ELF-1 (cell line): ENCODE measurements at places on chromosomes 7 and 10.

DNA sequence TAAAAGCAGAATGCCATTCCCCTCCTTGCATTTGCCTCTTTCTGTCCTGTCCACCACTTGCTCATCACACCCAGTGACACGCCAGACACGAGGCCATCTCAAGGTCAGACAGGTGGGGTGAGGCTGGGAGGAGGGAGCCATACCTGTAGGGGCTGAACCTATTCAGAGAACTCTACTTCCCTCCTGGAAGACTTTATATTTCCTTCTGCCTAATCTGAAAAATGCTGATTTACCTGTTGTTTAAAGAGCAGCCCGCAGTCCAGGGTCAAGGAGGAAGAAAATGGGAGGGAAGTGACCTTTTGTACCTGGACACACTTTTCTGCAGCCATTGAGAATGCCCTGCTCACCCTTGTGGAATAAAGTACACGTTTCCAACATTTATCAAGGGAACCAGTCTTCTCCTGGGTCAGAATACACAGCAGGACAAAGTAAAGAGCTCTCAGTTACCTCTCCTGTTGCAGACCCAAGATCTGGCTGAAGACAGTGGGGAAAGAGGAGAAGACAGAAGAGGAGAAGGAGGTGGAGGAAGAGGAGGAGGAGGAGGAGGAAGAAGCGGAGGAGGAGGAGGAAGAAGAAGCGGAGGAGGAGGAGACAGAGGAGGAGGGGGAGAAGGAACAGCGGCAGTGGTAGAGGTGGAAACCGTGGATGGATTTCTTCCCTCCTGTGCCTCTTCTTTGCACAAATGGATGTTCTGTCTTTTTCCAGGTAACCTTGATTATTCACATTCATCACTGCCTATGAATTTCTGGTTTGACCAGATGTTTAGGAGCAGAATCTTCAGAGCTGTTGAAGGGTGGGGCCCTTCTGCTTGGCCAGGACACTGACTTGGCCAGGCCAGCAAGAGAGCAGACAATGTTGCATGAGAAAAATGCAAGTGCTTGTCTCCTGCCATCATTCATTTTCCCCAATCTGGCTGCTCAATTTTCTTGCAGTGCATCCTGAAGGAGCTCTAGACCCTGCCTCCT is 1.2 kb upstream of the BLNK start:
- DNase-seq = no peak

GRCh38 chr10:81019029-81019890 is 481.6 kb downstream of the SH2D4B start:
- DNase-seq = peak; percentile 48

DNA sequence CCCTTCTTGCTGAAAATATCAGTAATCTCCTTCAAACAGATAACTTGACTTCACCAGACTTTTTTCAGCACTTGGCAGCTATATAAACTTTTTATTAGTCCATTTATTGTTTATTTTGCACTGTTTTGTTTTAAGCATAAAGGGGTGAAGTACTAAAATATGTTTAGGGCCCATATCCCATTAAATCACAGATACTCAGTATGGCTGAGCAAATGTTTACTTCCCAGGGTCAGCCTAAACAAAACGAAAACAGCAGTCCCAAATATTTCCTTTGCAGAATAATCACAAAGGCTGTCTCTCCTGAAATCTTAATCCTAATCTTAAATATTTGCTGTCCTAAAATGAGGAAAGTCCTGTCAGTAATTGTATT is 649.6 kb downstream of the TNS3 start:
- no peak for DNase-seq

DNA sequence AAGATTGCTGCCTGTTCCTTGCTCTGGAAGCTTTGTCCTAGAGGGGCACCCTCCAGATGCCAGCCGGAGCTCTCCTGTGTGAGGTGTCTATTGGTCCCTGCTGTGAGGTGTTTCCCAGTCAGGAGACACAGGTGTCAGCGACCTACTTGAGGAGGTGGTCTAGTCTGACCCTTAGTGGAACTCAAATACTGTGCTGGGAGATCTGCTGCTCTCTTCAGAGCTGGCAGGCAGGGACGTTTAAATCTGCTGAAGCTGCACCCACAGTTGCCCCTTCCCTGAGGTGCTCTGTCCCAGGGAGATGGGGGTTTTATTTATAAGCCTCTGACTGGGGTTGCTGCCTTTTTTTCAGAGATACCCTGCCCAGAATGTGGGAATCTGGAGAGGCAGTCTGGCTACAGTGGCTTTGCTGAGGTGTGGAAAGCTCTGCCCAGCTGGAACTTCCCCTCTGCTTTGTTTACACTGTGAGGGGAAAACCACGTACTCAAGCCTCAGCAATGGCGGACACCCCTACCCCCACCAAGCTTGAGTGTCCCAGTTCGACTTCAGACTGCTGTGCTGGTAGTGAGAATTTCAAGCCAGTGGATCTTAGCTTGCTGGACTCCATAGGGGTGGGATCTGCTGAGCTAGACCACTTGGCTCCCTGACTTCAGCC is 119.2 kb downstream of the PPP1R9A start:
- DNase-seq = no peak

DNA sequence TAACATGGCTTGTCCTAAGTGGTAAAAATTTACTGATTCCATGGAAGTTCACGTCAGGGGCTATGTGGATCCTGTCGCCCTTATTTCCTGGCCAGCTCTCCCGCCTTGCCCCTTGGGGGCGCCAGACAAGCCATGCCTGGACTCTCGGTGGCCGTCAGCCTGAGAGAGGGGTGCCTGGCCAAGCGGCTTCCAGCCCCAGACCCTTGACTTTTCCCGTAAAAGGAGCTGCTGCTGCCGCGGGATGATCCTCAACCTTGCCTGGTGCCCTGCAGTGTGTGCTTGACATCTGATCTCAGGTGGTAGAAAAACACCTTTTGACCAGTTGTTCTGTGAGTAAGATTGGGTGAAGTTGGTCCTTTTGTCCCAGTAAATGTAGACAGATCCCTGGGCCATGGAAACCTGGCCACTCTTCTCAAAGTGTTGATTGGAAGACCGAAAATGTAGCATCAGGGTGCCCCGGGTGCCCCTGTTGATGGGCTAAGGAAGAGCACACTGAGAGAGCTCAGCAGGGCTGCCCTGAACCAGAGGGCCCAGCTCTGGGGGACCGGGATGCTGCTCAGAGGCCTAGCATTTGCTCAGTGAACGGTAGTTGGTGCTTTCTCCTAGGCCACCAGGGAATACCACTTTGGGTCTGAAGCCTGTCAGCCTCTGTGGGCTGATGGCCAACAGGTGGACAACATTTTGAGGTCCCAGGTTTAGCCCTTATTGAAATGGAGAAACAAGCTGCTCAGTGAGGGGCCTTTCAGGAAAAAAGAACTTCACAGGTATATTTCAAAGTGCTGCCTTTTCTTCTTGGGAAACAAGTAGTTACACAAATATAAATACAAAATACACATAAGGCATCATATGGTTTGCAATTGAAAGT is 162.5 kb downstream of the LRMDA start:
- DNase-seq = peak; percentile 27

DNA sequence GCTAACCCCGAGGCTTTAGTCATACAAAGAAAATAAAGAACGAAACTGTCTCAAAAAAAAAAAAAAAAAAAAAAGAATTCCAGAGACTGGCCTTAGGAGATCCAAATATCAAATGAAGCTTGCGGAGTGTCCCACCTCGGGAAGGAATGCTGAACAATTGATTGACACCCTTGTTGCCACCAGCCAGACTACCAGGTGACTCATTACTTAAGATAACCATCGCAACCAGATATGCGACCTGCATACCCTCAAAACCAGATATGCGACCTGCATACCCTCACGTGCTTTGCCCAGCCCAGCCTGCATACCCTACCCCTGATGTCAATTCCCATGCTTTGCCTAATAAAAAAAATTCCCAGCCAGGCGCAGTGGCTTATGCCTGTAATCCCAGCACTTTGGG is 2.7 kb upstream of the PRKRIP1 start:
- peak; percentile 80 for DNase-seq

- DNase-seq = peak; percentile 82
Observed at GRCh38 chr10:123666318-123667236, at the start of gene GPR26. Gene GPR26, plus strand, starts transcription at chr10:123666355. Its CDS starts 53 bp downstream, at chr10:123666408.

GRCh38 chr7:152884321-152884720 is 124.8 kb downstream of the ACTR3B start:
- DNase-seq = peak; percentile 68

DNA sequence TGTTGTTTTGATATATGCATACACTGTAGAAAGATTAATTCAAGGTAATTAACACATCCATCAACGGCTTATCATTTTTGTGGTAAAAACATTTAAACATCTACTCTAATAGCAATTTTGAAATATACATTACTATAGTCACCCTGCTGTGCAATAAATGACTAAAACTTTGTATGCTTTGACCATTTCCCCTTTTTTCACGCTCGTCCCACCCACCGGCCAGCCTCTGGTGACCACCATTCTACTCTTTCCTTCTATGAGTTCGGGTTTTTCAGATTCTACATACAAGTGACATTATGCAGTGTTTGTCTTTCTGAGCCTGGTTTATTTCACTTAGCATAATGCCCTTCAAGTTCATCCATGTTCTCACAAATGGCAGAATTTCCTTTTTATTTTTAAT is 21.3 kb downstream of the CYCS start:
- DNase-seq = no peak

- DNase-seq = no peak
Observed at GRCh38 chr7:71611986-71612385, 480.0 kb downstream of the GALNT17 start.

- DNase-seq = no peak
Observed at GRCh38 chr7:20601121-20601520, 14.3 kb upstream of the ABCB5 start.

GRCh38 chr10:2978111-2978510 is 89.2 kb upstream of the PFKP start:
- no peak for DNase-seq

DNA sequence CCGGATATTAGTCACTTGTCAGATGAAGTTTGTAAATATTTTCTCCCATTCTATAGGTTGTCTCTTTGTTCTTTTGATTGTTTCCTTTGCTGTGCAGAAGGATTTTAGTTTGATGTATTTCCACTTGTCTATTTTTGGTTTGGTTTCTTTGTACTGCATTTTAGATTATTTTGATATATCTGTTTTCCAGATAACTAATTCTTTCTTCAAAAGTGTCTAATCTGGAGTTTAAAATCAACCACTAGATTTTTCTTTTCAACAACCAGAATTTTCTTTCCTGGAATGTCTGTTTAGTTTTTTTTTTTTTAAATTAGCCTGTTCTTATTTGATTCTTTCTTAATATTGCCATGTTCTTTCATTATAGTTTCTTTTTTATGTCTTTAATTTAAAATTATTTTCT is 116.8 kb upstream of the INHBA start:
- no peak for DNase-seq

DNA sequence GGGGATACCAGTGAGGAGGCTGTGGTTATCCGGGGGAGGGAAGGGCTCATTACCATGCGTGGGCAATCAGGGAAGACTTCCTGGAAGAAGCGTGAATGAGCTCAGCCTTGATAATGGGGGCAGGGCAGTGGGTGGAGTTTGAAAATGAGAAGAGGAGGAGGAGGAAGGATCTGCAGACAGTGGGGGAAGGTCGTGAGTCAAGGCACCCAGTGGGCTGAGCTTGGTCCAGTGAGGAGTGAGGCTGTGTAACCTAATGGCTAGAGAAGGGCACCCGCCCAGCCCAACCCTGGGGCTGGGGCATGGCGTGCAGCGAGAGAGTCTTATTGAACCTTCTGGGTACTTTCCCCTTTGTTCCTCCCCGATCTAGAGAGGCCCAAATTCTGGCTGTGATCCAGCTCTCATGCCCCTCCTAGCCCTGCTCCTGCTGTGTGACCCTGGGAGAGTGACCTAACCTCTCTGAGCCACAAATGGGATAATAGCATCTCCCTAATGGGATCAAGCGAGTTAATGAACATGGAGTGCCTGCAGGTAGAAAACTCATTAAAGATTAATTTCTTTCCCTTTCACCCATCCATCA is 31.5 kb downstream of the CLIP2 start:
- no peak for DNase-seq

- peak; percentile 80 for DNase-seq
Observed at GRCh38 chr7:139543801-139544603, 20.5 kb downstream of the CLEC2L start.

DNA sequence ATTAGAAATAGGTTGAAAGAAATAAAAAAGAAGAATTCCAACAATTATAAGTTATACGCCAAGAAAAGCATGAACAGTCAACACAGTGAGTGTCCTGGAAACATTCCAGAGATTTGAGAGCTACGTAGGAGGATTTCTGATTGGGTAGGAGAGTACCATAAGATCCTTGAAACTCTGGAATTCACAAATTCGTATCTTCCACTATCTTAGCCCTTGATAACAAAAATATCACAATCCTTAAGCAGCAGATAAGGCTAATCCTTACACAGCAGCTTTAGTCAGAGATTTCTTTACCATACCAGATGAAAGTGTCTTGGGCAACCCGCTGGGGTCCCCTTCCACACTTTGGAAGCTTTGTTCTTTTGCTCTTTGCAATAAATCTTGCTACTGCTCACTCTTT is 8.2 kb downstream of the TPK1 start:
- no peak for DNase-seq

- no peak for DNase-seq
Observed at GRCh38 chr10:12907656-12908055, 93.9 kb downstream of the CCDC3 start.

DNA sequence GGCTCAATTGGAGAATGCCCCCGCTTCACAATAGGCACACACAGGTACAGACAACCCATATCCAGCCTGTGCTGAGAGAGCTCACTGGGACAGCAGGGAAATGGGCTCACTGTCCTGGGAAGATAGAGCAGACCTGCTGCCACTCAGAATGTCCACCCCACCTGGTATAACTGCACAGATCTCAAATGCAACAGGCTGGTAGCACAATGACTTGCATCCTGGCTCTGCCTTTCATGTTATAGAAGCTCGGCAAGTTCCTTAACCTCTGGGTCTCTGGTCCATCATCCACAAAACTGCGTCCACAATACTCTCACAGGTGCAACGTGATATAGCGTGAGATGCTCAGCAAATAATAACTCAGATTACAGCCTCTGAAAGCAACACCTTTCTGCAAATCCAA is 295.4 kb downstream of the GRID1 start:
- DNase-seq = no peak

DNA sequence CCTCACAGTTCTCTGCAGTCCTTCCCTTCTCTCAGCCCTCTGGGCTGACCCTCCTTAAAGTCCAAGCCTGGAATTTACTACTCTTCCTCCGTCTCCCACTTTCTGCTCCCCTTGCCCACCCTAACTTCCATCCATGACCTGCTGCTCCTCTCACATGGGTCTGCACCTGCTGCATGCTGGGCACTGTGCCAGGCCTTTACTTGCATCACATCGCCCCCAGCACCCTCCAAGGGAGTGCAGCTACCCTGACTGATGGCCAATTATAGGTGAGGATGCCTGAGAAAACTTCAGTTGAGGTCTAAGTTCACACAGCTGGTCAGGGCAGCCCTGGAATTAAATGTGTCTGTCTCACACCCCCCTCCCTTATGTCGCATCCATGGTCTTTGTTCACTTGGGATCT is 53.6 kb upstream of the ZPBP start:
- no peak for DNase-seq

GRCh38 chr7:68816491-68816890 is 781.8 kb upstream of the AUTS2 start:
- DNase-seq = no peak

GRCh38 chr7:12211711-12212485 is 804 bp downstream of the TMEM106B start:
- DNase-seq = peak; percentile 49

- no peak for DNase-seq
Observed at GRCh38 chr10:112059220-112059619, 124.3 kb downstream of the GPAM start.

- no peak for DNase-seq
Observed at GRCh38 chr10:101716891-101717659, 22.1 kb upstream of the FBXW4 start.

- no peak for DNase-seq
Observed at GRCh38 chr10:35789996-35790395, 147.9 kb upstream of the FZD8 start.

- DNase-seq = peak; percentile 73
Observed at GRCh38 chr10:5538446-5538845, 13.7 kb downstream of the CALML3 start.
